ENCODE measurements at places on chromosomes 13 and 19.

GRCh38 chr19:58054901-58055874 lies 3.9 kb upstream of the ZNF135 start:
- DNase-seq: no peak

- no peak for DNase-seq
Observed at GRCh38 chr19:589693-590395, at the start of gene HCN2. Gene HCN2, plus strand, starts transcription at chr19:589881. Its CDS starts 65 bp downstream, at chr19:589946.

GRCh38 chr19:27729332-27729731 lies 1483.6 kb downstream of the UQCRFS1 start:
- no peak for DNase-seq

DNA sequence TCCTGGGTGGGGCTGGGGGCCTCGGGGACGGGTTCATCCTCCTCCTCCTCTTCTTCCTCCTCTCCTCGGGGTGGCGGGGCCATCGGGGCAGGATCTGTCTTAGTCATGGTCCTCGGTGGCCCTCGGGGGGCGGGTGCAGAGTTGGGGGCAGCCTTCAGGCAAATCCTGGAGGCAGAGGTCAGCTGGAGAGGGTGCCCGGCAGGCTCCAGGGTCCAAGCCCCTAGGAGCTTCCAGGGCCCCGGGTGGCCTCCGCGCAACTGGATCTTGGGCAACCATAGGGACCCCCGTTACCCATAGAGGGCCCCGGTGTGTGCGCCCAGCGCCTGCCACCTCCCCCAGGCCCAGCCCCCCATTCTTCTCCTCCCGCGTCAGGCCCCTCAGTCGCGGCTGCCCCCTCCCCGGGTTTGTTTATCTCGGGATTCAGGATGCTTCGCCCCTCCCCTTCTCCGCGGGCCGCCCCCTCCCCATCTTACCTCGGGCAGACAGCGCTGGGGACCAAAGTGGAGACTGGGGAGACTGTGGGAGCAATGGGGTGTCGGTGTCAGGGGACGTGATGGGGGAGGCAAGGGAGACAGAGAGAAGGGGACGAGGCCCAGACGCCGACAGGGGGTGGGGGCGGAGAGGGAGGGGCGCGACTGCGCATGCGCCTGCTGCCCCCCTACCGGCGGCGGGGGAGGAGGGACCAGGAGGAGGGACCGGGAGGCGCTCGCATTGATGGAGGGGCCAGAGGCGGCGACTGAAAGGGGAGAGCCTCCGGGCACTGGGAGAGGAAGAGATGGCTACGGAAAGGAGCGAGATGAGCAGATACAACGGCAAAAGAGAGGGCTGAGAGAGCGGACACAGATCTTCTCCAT lies at the start of gene CLIP3:
TSS of gene CLIP3 (minus strand) at position 623 of the 854 bp plus-strand sequence. CDS start at position 107, 516 bp downstream.
- DNase-seq: peak; percentile 44

- DNase-seq: peak; percentile 30
Observed at GRCh38 chr13:42064966-42065365, 16.5 kb downstream of the DGKH start.

DNA sequence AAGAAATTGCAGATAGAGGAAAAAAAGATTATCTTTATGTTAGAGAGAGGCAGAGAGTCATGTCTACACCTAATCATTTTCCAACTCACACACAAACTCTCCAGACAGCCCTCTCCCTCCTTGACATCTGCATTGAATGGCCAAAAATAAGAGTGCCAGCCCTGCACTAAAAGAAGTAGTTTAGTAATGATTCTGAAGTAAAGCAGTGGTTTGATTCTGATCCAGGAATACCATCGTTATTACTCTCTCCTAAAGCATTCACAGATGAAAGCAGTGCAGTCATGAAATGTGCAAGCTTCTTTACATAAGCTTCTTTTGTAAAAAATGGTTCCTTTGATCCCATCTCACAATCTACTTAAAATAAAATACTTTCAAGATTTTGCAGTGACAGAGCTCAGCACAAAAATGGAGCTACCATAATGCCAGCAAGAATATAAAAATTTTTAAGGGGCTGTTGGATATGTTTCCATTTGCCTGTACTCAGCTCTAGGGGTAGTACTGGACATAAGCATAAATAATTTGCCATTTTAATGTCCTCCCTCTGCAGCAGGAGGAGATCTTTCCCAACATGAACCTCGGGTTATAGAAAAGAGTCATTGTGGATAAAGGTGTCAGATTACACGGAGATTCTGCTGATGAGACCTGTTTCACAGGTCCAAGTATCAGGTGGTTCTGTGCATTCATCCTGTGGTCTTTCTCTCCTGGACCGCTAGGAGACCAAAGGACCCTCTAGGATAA lies 406.3 kb downstream of the DCT start:
- DNase-seq: peak; percentile 76

GRCh38 chr19:54489341-54489740 lies 13.3 kb upstream of the LAIR2 start:
- DNase-seq: no peak

- DNase-seq: peak; percentile 91
Observed at GRCh38 chr19:38079926-38080380, 144.1 kb downstream of the DPF1 start.

DNA sequence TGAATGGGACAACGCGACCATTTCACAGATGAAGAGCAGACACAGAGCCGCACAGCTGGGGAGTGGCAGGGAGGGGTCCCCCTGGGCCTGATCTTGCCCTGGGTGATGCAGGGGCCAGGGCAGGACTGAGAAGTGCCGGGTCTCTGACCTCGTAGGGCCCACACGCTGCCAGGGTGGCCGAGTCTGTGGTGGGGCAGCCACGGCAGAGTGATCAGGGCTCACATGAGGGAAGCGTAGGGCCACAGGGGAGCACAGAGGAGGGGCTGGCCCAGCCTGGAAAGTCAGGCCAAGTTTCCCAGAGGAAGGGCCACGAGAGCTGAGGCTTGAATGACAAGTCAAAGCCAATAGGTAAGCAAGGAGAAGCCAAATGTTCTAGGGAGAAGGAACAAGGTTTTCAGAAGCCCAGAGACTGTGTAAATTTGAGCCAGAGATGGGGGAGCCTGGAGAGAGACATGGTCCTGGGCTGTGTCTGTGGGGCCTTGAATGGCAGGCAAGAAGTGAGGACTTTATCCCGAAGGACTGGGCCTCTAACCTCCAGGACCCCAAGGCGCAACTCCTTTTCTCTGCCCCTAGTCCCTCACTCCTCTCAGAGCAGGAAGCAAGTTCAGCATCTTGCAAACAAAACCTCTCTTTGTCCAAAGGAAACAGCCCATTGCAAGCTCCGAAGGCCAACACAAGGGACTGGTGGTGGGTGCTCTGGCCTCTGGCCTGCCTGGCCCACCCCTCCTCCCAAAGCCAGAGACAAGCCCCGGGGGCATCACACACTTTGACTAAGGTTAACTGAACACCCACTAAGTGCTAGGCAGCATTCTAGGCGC lies 31.7 kb upstream of the FXYD3 start:
- no peak for DNase-seq

DNA sequence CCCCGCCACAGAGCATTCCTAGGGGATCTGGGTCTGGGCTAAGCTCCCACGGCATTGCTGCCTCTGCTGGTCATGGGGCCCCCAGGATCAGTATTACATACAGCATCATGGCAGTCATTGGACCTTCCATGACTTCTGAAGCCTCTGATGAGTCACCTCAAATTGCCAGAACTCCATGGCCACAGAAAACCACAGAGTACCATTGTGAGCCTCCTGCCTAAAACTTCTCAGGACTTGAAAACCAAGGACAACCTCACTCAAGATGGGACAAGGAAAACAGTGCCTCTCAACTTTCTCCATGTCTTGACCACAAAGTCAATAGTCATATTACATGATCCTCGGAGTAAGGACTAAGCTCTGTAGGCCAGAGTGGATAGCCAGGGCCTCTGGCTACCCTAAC lies 306.0 kb downstream of the GPC5 start:
- DNase-seq: no peak

GRCh38 chr13:22161871-22162270 lies 491.0 kb downstream of the FGF9 start:
- DNase-seq: no peak

GRCh38 chr19:10230173-10230860 lies 814 bp downstream of the S1PR2 start:
- DNase-seq: no peak

- no peak for DNase-seq
Observed at GRCh38 chr13:51298812-51299211, 40.7 kb upstream of the SERPINE3 start.

DNA sequence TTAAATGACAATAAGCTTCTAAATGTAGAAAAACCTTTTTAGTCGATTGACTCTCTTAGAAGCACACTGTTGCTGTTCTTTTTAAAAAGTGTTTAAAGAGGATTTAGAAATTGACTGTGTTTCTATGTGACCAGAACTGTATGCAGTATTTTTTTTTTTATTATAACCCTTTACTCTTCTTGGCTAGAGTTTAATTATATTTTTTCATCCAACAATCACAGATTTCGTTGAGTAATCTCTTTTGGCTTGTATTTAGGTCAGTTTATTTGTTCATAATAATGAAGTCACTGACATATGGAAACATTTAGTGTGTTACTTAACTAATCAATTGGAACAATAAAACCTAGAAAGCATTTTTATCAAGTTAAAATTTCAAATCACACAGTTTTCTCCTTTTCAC lies 19.9 kb downstream of the CSNK1A1L start:
- no peak for DNase-seq

- no peak for DNase-seq
Observed at GRCh38 chr19:10061717-10062310, 24.3 kb upstream of the SHFL start.

DNA sequence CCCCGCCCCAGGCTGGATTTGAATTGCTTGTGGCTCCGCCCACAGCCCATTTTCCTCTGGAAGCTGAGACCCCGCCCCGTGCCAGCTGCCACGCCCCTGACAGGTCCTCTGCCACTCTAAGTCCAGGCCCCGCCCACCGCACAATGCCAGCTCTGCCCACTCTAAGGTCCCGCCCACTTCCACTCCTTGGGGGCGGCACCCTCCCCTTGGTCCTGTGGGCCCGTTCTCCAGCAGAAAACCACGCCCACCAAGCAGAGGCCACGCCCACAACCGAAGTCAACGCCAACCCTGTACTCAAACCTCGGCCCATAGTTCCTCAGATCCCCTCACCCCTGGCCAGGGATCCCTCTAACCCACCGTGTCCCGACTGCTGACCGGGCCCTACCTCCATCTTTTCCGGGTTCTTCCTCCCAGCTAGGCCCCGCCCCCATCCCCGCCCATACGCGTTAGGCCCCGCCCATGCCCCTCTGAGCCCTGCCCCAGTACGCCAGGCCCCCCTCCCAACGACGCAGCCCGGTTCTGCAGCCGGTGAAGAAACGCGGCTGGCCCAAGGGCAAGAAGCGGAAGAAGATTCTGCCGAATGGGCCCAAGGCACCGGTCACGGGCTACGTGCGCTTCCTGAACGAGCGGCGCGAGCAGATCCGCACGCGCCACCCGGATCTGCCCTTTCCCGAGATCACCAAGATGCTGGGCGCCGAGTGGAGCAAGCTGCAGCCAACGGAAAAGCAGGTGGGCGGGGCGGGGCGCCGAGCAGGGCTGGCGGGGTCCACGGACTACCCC lies 1.3 kb downstream of the HMG20B start:
- DNase-seq: peak; percentile 93

- DNase-seq: no peak
Observed at GRCh38 chr19:1754636-1755466, 1.5 kb downstream of the ONECUT3 start.

- DNase-seq: no peak
Observed at GRCh38 chr19:50928831-50929230, 17.6 kb upstream of the KLK4 start.

DNA sequence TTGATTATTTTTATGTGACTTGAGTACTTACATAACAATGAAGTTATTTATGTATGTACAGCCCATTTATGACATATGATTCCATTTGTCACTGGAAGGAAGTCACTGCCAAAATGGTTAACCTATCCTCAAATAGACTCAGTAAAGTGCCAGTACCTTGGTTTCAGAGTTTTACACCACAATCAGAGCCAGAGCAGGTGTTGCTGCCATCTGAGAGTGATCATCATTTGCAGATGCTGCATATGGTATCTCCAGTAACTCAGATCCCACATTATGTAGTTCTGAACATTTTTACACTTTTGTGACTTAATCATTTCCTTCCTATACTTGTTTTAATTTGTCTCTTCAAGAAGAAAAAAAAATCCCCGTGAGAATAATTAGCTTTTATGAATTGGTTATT lies 313.3 kb downstream of the HS6ST3 start:
- no peak for DNase-seq

DNA sequence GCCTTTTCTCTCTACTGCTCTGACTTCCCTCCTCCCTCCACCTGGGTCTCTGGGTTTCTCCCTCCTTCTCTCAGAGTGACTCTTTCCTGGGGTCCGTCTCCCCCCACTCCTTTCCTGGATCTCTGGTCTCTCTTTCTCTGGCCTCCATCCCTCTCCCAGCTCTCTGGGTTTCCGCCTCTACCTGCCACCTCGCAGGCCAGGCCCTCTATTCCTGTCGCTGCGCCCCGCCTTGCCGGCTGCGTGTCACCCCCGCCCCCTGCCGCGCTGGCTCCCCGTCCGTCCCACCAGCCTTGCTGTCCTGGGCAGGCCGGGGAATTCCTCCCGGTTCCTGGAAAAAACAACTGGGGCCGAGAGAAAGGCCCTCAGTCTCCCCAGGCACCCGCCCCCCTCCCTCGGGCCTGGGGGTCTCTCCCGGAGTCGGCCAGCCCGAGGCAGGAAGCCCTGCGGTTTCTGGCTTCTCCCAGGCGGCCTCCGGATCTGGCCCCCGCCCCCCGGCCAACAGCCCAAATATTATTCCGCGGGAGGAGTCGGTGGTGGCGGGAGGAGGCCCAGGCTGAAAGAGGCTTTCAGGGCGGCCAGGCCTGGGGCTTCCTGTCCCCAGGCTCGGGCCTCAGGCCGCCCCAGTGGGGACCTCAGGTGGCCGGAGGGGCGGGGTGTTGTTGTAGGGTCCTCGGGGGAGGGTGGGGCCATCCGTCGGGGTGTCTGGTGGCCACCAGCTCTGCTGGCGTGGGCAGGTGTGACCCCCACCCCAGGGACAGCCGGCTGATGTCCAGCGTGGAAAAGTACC lies 9.3 kb downstream of the IRF2BP1 start:
- no peak for DNase-seq

- DNase-seq: no peak
Observed at GRCh38 chr19:17865364-17866311, 5.9 kb downstream of the RPL18A start.

DNA sequence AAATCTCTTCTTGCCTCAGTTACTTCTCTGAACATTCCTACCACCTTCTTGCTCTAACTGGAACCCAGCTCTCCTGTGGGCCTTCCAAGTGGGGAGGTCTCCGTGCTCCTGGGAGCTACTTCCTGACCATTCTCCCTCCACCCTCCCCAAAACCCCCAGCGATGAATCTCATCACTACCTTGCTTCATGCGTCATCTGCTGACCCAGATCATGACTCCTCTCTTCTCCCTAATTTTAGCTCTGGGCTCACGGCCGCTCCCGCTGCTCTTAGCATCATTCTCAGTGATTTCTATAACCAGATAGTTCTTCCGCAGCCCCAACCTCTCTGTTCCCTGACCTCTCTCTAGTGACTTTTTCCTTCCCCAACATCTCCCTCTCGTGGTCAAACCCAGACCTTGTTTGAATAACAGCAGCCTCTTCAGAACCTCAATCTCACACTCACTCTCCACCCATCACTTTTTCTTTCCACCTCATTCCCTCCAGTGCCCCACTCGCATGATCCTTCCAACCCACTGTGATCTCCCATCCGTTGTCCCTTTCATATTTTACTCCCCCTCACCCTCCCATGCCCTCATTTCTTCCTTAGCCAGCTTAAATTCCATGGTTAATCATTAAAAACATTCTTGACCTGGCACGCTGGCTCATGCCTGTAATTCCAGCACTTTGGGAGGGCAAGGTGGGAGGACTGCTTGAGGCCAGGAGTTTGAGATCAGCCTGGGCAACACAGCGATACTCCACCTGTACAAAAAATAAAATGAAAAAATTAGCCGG lies 21.8 kb downstream of the MRPS12 start:
- no peak for DNase-seq

All from HFFc6 (cell line).